HFFc6 (cell line): ENCODE measurements at places on chromosomes 3 and 15.

- H3K4me1 ChIP-seq = peaks cover 26% of the 10 kb centered on the region
- peak overlapping the region; percentile 77 for H3K27ac ChIP-seq
These were observed 36.3 kb upstream of the TMEM42 start for GRCh38 chr3:44825264-44825925.

- no peaks in the 10 kb centered on the region for H3K36me3 ChIP-seq
- no peak overlapping the region for H3K4me3 ChIP-seq
- no peak overlapping the region for H3K27ac ChIP-seq
- no peak for DNase-seq
- peaks cover 44% of the 10 kb centered on the region for H3K27me3 ChIP-seq
These were observed 78.8 kb downstream of the TLE3 start for GRCh38 chr15:70018646-70019600.

DNA sequence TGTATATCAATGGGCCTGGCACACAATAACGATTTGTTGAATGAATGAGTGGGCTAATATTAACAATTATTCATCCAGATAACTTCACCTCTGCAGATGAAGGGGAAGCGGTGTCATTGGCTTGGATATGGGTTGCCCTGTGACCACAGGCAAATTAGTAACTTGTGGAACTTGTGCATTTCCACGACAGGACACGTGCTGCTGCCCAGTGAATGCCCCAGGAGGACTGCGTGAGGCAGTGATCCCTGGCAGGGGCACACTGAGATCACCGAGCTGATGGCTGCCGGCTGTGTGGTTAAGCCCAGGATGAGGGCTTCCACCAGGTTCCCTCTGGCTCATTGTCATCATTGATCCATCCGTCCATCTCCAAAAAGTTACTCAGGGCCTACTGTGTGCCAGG is 84.1 kb upstream of the HACD2 start:
- peaks cover 17% of the 10 kb centered on the region for H3K27me3 ChIP-seq
- DNase-seq = no peak
- H3K4me3 ChIP-seq = no peak overlapping the region
- H3K27ac ChIP-seq = peak overlapping the region; percentile 12; the same call in 1 of the 2 replicates

DNA sequence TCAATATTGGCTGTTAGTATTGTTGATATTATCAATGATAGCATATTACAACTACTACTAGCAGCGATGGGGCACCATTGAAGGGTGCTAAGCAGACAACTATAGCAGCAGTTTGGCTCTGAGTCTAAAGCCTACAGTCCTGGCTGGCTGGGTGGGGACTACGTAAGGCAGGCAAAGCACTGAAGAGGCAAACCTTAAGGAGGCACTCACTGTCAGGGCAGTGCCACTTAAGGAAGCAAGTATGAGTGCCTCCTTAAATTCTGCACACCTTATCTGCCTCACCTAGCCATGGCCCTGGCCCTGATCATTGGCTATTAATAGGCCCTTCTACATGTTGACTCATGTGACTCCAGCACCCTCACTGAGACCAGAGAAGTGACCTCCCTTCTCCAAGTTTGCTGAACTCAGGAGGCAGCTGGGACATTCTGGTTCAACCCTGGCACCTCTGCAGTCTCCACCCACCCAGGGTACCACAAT is 20.6 kb downstream of the CDCP1 start:
- 0 out of 2 replicates have a peak, but pooled peaks cover 4% of the 10 kb centered on the region for H3K36me3 ChIP-seq
- H3K4me3 ChIP-seq = no peak overlapping the region
- DNase-seq = no peak

DNA sequence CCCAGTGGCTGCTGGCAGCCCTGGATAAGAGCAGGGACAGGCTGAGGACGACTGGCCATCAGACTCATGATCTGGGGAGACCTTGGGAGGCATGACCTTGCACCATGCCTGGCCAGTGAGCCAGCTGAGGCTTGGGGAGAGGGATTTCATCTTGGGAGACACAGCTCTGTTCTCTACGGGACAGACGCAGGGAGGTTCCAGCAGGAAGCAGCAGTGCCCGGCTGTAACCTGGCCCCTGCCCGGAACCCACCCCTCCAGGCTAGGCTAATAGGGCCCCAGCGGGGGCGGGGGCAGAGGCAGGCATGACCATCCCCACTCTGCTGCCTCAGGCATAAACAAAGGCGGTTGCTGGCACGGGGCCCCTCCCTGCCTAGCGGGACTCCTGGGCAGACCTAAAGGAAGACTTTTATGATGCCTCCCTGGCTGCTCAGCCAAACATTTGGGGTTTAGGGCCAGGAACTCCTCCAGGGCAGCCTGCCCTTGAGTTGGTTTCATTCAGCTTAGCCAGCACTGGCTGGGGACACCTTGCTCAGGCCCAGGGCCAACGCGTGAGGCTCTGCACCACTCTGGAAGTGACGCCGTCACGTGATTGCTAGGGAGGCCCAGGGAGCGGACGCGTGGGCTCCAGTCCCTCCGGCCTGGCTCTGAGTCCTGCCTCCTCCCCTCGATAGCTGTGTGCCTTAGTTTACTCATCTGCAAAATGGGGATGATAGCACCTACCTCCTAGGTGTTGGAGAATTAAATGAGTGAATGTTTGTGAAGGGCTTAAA is 27.6 kb downstream of the HDAC11 start:
- no peak overlapping the region for H3K4me3 ChIP-seq
- H3K27ac ChIP-seq = peak overlapping the region; percentile 66
- no peaks in the 10 kb centered on the region for H3K36me3 ChIP-seq
- peaks cover 38% of the 10 kb centered on the region for H3K4me1 ChIP-seq
- peak; percentile 47 for DNase-seq
- peaks cover 1% of the 10 kb centered on the region; the same call in 1 of the 2 replicates for H3K27me3 ChIP-seq

GRCh38 chr3:183122257-183122932 is 23.1 kb upstream of the MCCC1 start:
- H3K4me1 ChIP-seq = peaks cover 23% of the 10 kb centered on the region
- H3K36me3 ChIP-seq = no peaks in the 10 kb centered on the region
- no peak overlapping the region for H3K4me3 ChIP-seq
- no peak overlapping the region for H3K27ac ChIP-seq
- H3K27me3 ChIP-seq = peaks cover 17% of the 10 kb centered on the region
